Stimulated activated CD4-positive, alpha-beta T cell treated with anti-CD3 and anti-CD28 coated beads, Interleukin-2, amount 100 ng/mL, for 24 hours (primary cell): ENCODE measurements at places on chromosomes 7 and 10.

DNA sequence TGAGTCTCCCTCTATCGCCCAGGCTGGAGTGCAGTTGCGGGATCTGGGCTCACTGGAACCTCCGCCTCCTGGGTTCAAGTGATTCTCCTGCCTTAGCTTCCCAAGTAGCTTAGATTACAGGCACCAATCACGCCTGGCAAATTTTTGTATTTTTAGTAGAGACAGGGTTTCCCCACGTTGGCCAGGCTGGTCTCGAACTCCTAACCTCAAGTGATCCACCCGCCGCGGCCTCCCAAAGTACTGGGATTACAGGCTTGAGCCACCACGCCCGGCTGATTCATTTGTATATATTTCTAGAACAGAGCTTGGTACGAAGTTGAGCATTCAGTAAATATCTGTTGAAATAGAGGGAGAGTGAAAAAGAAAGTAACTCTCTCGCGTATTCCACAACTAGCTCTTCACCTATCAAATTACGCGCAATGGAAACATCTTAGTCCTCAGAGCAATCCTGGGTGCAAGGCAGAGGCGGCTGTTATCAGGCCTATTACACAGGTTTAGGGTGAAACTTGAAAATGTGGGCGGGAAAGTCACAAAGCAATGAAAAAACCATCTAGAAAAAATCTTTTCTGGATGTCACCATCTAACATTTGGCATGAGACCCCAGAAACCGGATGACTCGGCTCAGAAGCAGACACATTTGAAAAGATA lies 707 bp upstream of the GHITM start:
- DNase-seq, result peak; percentile 63

DNA sequence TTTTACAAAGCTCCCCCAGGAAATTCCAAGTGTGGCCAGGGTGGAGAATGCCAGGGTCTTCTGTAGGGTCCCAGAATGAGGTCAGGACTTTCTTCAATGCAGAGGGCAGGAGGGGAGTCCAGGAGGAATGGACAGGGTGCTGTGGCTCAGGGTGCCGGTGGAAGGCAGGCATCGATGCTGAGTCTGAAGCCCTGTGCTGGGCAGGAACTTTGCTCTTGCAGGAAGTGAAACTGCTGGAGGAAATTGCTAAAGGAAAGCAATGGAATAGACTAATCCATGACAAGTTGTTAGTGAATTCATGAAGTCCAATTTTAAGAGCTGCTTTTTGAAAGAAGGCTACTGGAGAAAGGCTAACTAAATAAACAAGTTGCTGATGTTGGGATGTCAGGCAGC lies 14.8 kb downstream of the PTPRE start:
- no peak for DNase-seq

DNA sequence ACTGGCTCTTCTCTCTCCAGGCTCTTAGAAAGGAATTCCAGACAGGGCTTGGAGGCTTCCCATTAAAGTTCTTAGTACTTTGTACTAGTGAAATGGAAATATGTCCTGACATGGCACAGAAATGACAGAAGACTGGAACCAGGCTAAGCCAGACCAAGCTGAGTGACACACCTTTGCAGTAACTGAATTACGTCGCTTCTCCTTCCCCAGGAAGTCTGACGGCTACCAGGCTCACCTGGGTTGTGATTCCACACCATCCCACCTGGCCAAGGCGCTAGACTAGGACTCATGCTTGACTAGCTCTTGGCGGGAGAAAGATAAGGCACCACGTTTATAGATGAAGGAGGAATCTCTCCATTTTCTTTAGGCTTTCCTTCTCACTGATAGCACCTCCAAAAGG lies 50.7 kb upstream of the KCNIP2 start:
- no peak for DNase-seq

DNA sequence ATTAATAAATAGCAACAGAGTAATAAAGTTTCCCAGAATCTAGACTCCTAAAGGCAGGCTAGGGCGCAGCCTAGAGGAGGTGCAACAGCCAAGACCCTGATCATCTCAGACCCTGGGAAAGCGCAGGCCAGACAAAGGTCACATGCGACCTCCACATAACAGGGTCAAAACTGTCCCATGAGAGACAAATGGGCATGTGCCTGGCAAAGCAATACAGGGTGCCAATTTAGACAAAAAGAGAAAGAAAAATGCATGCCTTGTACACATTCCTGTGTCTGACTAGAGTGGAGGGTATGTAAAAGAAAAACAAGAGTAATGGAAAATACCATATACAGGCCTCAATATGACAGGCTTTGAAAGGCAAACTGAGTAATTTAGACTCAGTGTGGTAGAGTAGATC lies 22.2 kb downstream of the MPP7 start:
- DNase-seq, result no peak

- DNase-seq, result no peak
Measured at GRCh38 chr10:123553810-123554430, 112.2 kb upstream of the GPR26 start.

GRCh38 chr10:93867525-93867924 lies 26.3 kb upstream of the SLC35G1 start:
- DNase-seq, result no peak

- DNase-seq, result no peak
Measured at GRCh38 chr7:82805527-82805960, 357.1 kb downstream of the PCLO start.
